NCI-H774 (cell line): ENCODE measurements at places on chromosomes 3 and 15.

- DNase-seq, result no peak
Measured at GRCh38 chr3:179113903-179114302, 34.3 kb upstream of the PIK3CA start.

- no peak for DNase-seq
Measured at GRCh38 chr3:140568842-140569520, 108.9 kb upstream of the TRIM42 start.

GRCh38 chr3:1987980-1988379 is 110.7 kb upstream of the CNTN4 start:
- no peak for DNase-seq

GRCh38 chr3:129618186-129618820 is 11.8 kb upstream of the PLXND1 start:
- no peak for DNase-seq

DNA sequence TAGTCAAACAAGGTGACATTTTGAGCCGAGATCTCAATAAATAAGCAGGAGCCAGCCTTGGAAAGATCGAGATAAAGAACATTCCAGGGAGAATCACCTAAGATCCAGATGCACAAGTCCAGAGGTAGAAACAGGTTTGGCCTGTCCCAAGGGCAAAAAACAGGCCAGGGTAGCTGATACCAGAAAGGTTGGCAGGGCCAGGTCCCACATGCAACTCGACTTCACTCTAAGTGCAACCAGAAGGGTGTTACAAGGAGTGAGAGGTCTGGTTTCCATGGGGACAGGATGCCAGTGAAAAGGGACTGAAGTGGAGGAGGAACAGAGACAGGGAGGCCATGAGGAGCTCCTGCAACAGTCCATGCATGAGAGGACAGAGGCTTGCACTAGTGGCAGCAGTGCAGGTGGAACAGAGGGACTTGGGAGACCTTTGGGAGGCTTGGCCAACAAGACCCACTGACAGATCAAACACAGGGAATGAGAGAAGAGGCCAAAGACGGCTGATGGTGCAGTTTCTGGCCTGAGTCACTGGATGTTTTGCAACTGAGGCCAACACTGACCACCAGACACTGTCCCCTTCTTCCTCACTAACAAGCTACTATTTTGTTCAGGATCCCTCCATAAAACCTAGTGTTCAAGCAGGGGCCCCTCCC is 5.2 kb downstream of the TPRA1 start:
- DNase-seq, result no peak

DNA sequence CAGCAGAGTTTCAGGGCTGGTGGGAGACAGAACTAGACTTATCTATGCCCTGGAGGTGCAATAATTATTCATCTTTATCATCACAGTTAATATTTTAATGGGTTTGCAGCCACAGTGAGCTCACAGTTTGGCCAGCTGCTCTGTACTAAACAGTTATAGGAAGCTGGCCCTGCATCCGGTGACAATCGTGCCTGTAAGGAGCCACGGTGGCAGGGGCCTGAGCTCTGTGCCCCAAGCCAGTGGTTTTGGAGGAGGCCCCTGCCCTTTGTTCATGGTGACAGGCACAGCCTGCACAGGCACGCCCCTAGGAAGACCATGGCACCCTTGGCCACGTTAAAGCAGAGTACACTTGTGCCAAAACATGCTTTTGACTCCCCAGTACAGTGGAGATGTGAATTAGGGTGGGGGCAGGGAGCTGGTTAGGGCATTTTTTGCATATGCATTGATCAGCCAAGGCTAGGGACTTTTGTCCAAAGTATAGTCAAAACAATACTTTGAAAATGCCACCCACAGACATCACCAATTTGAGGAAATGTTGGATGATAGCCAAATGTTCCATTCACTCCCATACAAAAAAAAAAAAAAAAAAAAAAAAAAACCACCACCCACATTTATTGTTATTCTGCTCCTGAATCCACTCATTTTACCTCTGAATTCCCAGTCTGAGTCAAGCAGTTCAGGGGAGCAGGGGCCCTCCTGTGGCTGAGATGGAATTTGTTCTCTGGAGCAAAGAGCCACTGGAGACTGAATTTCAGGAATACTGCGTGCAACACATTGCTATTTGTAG is 3.4 kb upstream of the RFTN1 start:
- no peak for DNase-seq
